ENCODE measurements at places on chromosomes 1 and 21.

GRCh38 chr1:195105773-195106172 lies 1502.5 kb downstream of the KCNT2 start:
- DNase-seq = no peak

GRCh38 chr1:152160576-152160975 lies 1.5 kb upstream of the RPTN start:
- no peak for DNase-seq

GRCh38 chr1:231934797-231935196 lies 308.2 kb downstream of the DISC1 start:
- DNase-seq = no peak

GRCh38 chr1:178934546-178934945 lies 63.7 kb upstream of the ANGPTL1 start:
- DNase-seq = no peak

GRCh38 chr21:38311765-38312164 lies 55.0 kb downstream of the KCNJ15 start:
- DNase-seq = no peak

GRCh38 chr1:6922096-6922931 lies 137.1 kb downstream of the CAMTA1 start:
- no peak for DNase-seq

- no peak for DNase-seq
Measured at GRCh38 chr1:224819861-224820260, 109.6 kb upstream of the DNAH14 start.

DNA sequence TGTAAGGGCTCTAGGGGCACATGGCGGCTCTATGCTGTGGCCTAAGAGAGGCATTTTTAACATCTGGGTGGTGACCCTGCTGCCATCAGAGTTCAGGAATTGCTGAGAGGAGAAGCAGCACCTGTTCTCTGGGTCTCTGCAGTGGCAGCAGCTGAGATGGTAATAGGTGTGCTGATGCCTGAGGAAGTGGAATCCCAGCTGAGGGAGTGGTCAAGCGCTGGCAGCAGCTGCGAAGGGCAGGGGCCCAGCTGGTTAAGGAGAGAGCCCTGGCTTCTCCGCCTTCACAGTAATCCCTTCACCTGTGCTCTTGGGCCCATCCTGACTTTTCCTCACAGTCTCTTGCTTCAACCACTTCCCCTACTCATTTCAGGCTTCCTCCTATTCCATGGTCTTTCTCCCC lies 39.8 kb downstream of the GJA5 start:
- DNase-seq = no peak

Data from CD4-positive, alpha-beta memory T cell (primary cell).